ENCODE measurements at places on chromosomes 11 and 22. TPM values are rescaled to one million over a fixed set of nuclear protein-coding genes. Genes with fewer than 3 reads are reported as not detected.

FGF3 gene
- total RNA-seq = not detected

GAL gene
- 2.2 TPM for total RNA-seq

SLC7A4 gene
- total RNA-seq = not detected

OR5M11 gene
- total RNA-seq = not detected

PVALB gene
- total RNA-seq = not detected

HBB gene
- total RNA-seq = not detected
